ENCODE measurements at places on chromosomes 16 and 17. TPM values are rescaled to one million over a fixed set of nuclear protein-coding genes. Genes with fewer than 3 reads are reported as not detected.

Gene TMIGD1
- not detected for total RNA-seq

Gene ADAD2
- 0.83 TPM for total RNA-seq

Gene COPRS
- 125 TPM for total RNA-seq

Gene CRHR1
- 0.52 TPM for total RNA-seq

Gene CD300E
- 5.0 TPM for total RNA-seq

Gene AOC3
- total RNA-seq = 242 TPM

Gene PLA2G10
- not detected for total RNA-seq

Gene PPP1R1B
- 8.3 TPM for total RNA-seq

Gene KCNAB3
- 0.23 TPM for total RNA-seq

Gene HOXB5
- 0.52 TPM for total RNA-seq

Gene SLC16A11
- 0.17 TPM for total RNA-seq

Gene C17orf78
- total RNA-seq = not detected

Gene CLDN9
- total RNA-seq = 0.17 TPM

Gene SPNS3
- total RNA-seq = not detected

Gene INCA1
- total RNA-seq = 4.6 TPM

Gene SLC16A3
- 19.6 TPM for total RNA-seq

Gene GNAO1
- total RNA-seq = 3.0 TPM

Gene TMC8
- total RNA-seq = 3.3 TPM

Gene NOL11
- total RNA-seq = 20.2 TPM

Gene ABCC11
- not detected for total RNA-seq

Gene CACNG3
- total RNA-seq = not detected

Gene TNP2
- not detected for total RNA-seq

Gene STH
- not detected for total RNA-seq

Gene KRT27
- not detected for total RNA-seq

Gene BCO1
- total RNA-seq = 0.42 TPM

Gene MYH1
- not detected for total RNA-seq

Gene ARL5C
- total RNA-seq = not detected

Gene ACSM5
- total RNA-seq = 3.1 TPM

Gene COQ7
- total RNA-seq = 29.7 TPM

Gene C1QBP
- 124 TPM for total RNA-seq

Gene ENPP7
- total RNA-seq = not detected

Gene FAM222B
- total RNA-seq = 48.1 TPM

Gene MAP3K14
- 7.8 TPM for total RNA-seq

Gene CANT1
- total RNA-seq = 21.9 TPM

Gene SPHK1
- 10.8 TPM for total RNA-seq

Gene TSPOAP1
- 19.0 TPM for total RNA-seq

Gene DPEP1
- not detected for total RNA-seq

Gene ESRP2
- 2.1 TPM for total RNA-seq

Gene KIF2B
- not detected for total RNA-seq

Gene PGAP6
- total RNA-seq = 32.8 TPM

Gene ACE
- total RNA-seq = 4.0 TPM

Gene DHRS7C
- not detected for total RNA-seq

Gene LITAFD
- not detected for total RNA-seq

Gene SMIM22
- total RNA-seq = not detected

Gene IL34
- 4.7 TPM for total RNA-seq

Gene SYT17
- total RNA-seq = 6.3 TPM

Gene SLFN5
- 33.4 TPM for total RNA-seq

Gene ITPRIPL2
- total RNA-seq = 78.0 TPM

Gene CNTNAP1
- total RNA-seq = 13.2 TPM

Gene SLFN12
- 7.5 TPM for total RNA-seq

Gene SLC6A2
- 2.1 TPM for total RNA-seq

Gene NOD2
- total RNA-seq = 2.5 TPM

Gene SLC12A3
- not detected for total RNA-seq

Gene CCT6B
- total RNA-seq = 3.8 TPM

Gene CCP110
- 15.4 TPM for total RNA-seq

Gene ALOX15B
- 1.3 TPM for total RNA-seq
